Activated CD8-positive, alpha-beta memory T cell treated with anti-CD3 and anti-CD28 coated beads for 48 hours (primary cell): ENCODE measurements at places on chromosomes 2 and 18.
A peak's percentile ranks its signal among the peaks of the same experiment; 100 is the strongest.

- no peak for DNase-seq
Observed at GRCh38 chr2:168433527-168433926, 22.5 kb upstream of the CERS6 start.

DNA sequence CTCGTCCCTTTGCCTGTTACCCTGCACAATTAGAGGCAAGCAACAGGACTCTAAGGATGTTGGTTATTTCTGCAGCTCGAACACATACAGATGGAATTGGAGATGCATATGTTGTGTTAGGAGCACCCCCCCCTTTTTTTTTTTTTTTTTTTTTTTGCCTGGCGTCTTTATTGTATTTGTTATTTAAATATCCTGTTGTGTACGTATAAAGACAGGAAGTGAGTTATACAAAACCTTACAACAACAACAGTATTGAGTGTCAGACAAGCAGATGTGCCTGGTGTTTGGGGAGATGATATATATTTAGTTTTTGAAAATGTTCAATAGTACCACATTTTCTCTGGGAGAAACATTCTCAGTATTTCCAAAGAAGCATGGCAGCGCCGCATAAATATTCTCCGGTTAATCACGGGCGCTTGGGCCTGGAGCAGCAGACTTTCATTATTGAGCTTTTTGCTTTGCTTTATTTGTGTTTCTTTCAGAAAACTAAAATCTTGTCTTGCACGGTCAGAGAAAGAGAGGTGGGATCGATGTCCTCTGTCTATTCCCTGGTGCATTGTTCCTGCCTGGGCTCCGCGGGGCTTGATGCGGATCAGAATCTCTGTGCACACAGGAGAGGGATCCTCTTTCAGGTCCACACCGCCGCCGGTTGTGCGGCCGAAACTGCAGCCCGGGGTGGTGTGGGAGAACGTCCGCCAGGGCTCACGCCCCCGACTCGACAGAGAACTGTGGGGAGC, 23.2 kb upstream of the ZNF516 start:
- DNase-seq: no peak

- DNase-seq: no peak
Observed at GRCh38 chr18:72107647-72108383, 436.3 kb downstream of the CBLN2 start.

GRCh38 chr18:29184654-29185053, 1007.7 kb upstream of the CDH2 start:
- DNase-seq: no peak

DNA sequence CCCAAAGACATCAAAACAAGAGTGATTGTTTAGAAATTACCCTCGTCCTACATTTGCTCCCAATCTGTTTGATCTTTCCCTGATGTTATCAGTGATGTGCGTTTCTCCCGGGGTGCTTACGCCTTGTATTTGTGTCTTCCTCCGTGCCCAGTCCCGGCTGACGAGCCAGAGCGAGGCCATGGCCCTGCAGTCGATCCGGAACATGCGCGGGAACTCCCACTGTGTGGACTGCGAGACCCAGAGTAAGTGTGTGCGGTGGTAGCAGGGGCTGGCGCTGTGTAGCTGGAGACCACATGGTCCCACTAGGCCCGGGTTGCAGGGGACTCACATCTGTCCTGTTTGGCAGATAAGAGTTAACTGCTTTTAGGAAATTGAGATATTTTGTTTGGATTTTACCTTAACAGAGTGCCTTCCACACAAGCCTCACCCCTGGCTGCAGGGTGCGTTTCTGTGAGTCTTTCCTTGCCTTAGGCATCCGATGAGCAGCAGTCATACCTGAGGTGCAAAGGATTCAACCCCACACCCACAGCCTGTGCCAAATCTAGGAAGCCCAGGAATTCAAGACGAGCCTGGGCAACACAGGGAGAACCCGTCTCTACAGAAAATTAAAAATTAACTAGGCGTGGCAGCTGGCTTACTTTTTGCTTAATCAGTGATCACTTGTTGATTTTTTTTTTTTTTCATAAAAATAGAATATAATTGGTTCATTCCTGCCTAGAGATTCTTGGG, 127.4 kb downstream of the GBX2 start:
- DNase-seq: no peak

GRCh38 chr2:190079160-190079559, 16.6 kb upstream of the MSTN start:
- DNase-seq: no peak

DNA sequence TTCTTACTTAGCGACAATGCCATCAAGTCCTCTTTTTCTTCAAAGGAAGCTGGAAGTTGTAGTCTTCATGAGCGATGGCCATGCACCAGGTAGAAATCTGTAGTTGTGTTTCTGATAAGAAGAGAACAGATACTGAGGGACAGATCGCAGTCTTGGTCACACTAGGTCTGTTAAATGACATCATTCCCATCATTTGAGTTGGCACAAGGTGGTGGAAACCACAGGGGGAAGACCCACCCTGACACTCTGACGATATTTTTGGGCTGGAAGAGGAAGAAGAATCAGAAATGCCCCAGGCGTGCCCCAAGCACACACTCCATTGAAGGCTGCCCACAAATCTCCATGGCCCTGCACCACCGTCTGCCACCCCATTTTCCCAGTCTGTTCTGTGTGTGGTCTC, 89.0 kb upstream of the BOD1L2 start:
- no peak for DNase-seq

DNA sequence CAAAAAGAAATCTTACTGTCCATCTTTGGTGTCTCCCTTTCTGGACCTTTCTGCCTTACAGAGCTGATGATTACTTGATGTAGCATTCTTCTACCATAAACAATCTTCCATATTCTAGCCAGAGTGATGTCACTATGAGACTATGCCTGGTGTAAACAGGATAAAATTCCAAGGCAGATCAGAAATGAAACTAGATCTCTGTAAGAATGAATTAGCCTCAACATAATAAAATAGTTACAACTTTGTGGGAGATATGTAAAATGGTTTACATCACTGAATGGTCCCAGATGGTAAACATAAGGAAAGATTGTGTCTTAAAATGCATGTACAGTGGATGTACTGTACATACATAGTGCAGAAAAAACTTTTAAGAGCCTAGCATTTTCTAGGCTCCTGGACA, 112.3 kb upstream of the ZNF521 start:
- DNase-seq: no peak

GRCh38 chr2:101912545-101912944, 79.2 kb upstream of the IL1R2 start:
- no peak for DNase-seq

DNA sequence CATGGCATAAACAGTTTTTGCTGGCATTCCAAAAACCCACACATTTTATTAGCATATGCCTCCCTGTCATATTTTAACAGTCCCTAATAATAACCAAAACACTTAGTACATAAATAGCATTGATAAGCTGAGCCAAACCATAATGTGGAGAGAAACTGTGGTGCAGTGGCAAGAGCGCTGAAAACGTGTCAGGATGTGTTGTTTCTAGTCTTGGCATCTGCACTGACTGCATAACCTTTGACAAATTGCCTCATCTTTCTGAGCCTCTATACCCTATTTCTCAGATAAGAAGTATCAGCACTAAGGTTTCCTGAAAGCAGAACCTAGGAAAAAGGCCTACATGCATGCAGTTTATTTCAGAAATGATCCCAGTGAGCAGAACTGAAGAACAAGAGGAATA, 41.4 kb downstream of the RAD51AP2 start:
- DNase-seq: no peak

DNA sequence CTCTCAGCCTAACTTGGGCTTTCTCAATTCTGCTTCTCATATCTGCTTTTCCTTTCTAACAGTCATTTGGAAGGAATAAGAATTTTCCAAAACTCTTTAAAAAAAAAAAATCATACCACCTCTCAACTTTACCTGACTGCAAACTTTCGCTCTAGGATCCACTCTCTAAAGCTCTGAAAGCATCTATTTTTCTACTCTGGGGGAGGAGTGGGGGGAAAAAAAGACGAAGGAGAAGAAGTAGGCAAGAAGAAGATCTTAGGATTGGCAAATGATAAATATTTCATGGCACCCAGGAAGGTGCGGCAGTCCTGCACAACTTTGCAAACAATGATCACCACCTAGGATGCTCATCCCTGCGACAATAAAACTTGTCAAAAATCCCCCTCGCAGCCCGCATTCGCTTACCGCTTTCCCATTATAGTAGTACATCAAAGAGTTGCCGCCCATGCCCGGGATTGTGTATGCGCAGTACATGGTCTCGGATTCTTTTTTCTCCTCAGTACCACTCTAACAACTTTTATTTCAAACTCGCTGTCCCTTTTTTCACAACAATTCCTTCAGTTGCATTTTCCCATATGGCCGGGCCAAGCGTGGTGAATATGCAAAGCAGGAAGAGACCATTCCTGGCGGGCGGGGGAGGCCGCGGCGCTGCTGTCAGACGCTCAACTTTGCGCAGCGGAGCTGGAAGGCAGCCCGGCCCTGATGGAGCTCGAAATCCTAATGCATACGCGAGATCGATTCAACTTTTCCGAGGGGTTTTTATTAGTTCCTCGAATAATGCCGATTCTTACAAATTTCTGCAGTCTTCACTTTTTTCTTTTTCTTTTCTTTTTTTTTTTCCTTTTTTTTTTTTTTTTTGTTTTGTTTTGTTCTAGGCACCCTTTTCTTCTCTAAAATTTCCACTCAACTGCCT, 266.5 kb downstream of the TCF4 start:
- no peak for DNase-seq

GRCh38 chr18:2402084-2402483, 169.2 kb downstream of the METTL4 start:
- no peak for DNase-seq

DNA sequence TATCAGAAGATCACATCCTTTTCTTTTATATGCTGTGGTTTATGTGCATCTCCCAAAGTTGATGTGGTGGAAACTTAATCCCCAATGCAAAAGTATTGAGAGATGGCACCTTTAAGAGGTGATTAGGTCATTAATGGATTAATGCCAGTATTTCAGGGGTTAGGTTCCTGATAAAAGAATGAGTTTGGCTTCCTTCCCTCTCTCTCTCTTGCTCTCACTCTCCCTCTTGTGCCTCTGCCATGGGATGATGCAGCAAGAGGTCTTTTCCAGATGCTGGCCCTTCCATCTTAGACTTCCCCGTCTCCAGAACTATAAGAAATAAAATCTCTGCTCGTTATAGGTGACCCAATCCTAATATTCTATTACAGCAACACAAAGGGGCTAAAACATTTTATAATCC, 85.0 kb downstream of the TTC27 start:
- no peak for DNase-seq

DNA sequence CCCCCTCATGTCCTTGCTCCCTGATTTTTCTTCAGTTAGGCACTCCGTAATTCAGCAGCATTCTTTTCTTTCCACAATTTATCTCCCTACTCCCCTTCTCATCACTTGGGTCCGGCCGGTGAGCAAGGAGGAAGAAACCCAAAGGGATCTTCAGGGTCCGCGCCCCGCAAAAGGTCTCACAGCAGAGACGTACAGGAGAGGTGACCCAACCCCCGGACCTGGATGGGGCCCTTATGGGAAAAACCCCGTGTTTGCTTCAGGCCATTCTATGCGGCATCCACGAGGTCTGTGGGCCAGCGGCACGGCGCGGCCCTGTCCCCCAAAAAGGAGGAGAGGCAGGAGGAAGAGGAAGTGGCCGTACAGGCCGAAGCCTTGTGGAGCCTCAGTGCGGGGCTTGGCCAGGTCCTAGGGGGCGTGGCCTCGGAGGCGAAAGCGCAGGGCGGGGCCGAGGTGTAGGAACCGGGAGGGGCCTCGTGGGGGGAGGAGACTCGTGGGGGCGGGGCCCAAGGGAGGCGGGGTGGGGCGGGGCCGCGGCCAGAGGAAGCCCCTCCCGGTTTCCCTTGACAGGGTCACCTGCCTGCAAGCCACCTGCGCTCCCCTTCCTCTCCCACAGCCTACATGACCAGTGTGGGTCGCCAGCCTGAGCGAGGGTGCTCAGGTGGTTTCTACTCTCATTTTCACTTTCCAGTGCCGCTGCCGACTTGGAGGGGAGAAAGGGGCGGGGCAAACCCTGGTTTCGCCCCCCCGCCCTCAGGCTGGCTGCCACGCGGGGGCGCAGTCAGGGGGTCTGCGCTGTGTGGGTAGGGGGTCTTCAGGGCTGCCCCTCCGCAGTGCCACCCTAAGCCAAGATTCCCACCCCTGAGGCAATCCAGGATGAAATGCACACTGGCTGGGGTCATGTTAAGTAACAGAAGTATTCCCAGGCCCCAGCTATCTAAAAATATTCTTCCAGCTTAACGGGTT, 156.4 kb upstream of the XPO1 start:
- peak; percentile 74 for DNase-seq

- DNase-seq: no peak
Observed at GRCh38 chr2:31166925-31167324, 28.7 kb upstream of the GALNT14 start.

- DNase-seq: no peak
Observed at GRCh38 chr18:23135550-23136325, 453 bp downstream of the CABLES1 start.

GRCh38 chr2:100959225-100959880, 42.7 kb upstream of the RPL31 start:
- no peak for DNase-seq

DNA sequence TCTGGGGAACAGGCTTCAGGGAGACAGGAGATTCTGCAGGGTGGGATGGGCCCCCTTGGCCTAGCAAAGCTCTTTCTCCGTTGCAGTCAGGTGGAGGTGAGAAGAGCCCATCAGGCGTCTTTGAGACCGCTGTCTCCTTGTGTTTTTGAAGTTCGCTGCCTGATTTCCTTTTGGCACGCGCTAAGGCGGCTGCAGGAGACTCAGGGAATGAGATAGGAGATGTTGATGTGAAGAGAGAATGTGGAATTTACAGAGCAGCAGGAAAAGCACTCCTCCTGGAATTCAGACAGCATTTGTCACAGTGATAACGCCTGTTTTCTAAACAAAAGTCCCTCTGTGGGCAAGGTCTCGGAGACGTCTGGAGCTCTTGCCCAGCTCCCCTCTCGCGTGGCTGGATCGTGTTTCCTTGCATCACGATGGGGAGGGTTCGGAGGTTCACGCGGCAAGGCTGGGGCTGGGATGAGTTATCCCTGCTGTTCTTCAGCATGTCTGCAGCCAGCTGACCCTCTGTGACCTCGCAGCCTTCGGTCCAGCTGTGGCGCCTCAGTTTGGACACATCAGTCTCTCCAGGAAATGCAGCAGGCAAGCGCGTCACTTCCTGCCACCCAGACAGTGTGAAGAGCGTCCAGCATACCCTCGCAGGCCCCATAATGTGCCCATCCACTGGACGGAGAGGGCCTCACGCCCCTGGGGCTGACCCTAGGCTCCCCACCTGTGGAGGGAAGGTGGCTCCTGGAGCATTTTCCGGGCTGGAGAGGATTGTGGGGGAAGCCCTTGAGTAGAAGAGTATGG, 30.2 kb downstream of the GLI2 start:
- DNase-seq: no peak
